Central memory CD4-positive, alpha-beta T cell (primary cell): ENCODE measurements at places on chromosomes 5 and 9.

DNA sequence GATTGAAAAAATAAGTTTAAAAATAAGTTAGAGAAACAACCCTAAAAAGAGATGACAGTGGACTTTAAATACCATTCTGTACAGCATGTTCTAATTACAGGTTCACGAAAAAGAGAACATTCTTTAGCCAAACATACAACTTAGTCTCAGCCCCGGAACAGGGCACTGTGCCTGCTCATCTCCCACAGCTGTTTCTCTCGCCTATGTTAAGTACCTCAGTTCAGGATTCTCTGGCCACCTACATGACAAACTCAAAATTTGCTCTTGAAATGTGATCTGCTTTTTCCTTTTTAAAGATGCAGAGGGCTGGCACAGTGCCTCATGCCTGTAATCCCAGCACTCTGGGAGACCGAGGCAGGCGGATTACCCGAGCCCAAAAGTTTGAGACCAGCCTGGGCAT is 52.3 kb downstream of the MYO10 start:
- no peak for DNase-seq

DNA sequence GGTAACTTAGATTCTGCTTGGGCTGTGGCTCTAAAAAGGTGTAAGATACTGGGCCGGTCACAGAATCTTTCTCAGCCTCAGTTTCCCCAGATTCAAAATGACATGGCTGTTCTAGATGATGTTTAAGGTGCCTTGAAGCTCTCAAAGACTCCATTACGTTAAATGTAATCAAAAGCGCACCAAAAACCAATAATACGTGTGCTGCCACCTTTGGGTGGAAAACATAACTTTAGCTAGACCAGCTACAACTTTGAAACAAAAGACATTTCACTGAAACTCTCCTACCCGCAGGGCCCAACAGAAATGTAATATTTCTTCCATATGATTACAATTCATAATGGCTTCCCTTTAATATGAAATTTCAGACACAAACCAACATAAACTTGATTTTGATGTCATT is 35.0 kb upstream of the PCSK5 start:
- DNase-seq: no peak

DNA sequence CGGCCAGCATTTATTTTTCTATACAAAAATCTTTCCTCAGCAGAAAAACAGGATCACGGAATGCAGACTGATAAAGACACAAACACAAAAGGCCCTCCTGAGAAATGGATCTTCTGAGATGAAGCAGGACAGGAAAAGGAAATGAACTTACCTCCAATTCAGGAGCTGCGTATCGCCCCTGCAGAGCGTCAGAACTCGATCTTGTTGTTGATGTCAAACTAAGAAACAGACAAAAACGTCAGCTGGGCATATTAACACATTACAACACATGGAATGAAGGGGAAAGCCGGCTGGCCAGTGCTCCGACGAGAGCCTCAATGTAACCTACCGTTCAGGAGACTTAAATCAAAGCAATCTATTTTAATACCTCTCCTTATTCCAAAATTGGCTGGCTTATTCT is 105.1 kb downstream of the SERINC5 start:
- peak; percentile 36 for DNase-seq

GRCh38 chr5:107809201-107810034 is 138.7 kb upstream of the EFNA5 start:
- DNase-seq: no peak

- DNase-seq: no peak
These were observed 63.7 kb upstream of the IFNK start for GRCh38 chr9:27460226-27461023.

- DNase-seq: no peak
These were observed 20.0 kb upstream of the RGMB start for GRCh38 chr5:98753507-98753906.

- no peak for DNase-seq
These were observed 68.4 kb downstream of the ACTBL2 start for GRCh38 chr5:57414191-57414590.

DNA sequence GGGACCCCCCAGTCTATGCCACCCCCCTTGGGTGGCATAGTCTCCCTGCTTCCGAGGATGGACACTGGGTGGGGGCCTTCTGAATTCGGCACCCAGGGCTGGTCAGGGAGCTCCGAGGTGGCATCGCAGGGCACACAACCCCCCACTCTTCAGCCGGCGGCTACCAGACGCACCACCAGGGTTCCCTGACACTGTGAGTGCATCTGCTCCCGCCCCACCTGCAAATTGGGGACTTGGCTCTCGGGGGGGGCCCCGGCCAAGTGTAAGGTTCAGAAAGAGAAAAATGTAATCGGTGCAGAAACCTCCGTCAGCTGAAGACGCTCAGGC is 12.7 kb upstream of the QSOX2 start:
- no peak for DNase-seq

- DNase-seq: no peak
These were observed 578.0 kb downstream of the EFNA5 start for GRCh38 chr5:107092695-107093094.

DNA sequence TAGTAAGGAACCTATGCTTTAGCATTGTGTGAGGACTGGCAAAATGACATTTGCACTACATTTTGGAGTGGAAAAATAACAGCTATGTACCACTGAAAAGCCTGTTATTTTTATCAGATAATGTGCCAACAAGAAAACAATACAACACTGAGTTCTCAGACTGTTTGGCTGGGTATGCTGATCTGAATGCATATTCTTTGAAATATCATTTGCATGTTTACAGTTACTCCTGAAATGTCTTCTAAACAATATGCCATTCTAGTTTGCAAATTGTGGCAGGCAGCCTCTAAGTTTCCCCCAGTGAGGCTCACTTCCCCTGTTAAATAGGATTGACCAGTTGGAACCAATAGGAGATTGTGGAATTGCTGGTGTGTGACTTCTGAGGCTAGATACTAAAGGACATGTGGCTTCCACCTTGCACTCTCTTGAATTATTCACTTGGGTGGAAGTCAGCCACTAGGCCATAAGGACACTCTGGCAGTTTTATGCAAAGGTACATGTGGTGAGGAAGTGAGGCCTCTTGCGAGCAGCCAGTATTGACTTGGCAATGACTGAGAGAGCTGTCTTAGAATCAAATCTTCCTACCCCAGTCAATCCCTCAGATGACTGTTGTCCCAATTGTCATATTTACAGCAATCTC is 250.4 kb upstream of the PCSK5 start:
- no peak for DNase-seq

- no peak for DNase-seq
These were observed 126.9 kb upstream of the MAP3K1 start for GRCh38 chr5:56688402-56688801.

- DNase-seq: no peak
These were observed 526.1 kb upstream of the CDH18 start for GRCh38 chr5:20514145-20514544.
